ENCODE measurements at places on chromosomes 2 and 18.

DNA sequence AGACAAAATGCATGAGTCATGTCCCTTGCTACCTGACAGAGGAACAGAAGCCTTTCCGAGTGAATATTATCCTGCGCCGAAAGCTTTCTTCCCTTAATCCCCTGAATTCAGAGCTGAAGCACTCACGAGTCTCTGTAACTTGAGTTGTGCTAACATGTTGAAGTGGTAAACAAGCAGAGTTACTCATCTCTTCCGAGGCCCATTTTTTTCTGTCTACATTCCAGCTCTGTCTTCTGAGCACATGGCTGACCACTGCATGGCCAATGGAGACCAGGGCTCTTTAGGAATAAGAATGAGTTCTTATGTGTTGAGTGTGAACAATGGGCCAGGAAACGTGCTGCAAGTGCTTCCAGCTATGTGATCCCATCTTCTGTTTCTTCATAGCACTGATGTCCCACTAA is 73.1 kb upstream of the PID1 start:
- DNase-seq, result no peak

DNA sequence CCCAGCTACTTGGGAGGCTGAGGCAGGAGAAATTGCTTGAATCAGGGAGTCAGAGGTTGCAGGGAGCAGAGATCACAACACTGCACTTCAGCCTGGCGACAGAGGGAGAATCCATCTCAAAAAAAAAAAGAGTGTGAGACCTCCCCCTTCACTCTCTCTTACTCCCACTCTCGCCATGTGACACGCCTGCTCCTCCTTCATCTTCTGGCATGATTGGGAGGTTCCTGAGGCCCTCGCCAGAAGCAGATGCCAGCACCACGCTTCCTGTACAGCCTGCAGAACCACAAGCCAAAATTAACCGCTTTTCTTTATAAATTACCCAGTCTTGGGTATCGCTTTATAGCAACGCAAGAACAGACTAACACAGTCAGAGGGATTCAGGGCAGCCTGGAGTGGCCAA is 66.3 kb upstream of the CREB1 start:
- no peak for DNase-seq

DNA sequence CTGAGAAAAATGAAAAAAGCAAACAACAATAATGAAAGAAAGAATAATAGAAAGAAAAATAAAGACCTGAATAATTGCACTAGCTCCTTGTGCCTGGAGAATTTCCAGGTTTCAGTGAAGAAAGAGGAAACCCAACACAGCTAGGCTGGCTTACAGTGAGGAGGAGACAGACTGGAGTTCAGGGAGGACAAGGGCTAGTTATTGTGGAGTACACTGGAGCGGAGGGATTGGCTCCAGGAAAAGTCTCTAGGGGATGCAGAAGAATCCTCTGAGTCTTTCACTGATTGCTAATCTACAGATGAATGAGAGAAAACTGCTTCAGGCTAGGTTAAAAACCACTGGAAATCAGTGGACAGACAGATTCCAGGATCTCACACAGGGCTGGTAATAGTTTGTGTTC is 163.6 kb upstream of the RBMS1 start:
- DNase-seq, result no peak

DNA sequence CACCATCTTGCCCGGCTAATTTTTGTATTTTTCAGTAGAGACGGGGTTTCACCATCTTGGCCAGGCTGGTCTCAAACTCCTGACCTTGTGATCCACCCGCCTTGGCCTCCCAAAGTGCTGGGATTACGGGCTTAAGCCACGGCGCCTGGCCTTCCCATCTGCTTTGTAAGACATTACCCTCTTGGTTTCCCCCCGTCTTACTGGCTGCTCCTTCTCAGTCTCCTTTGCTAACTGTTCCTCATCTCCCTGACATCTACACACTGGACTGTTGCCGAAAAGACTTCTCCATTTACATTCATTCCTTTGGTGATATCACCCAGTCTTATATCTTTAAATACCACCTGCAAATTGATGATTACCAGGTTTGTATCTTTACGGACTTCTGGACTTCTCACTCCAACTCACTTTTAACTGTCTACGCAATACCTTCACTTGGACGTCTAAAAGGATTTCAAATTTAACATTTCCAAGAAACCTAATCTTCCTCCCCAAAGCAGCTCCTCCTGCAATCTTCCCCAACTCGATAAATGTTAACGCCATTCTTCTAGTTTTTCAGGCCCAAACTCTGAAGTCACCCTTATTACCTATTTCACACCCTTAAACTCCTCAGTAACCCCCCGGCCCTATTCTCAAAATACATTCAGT is 37.9 kb downstream of the YES1 start:
- DNase-seq, result no peak

- DNase-seq, result no peak
These were observed 34.0 kb downstream of the UXS1 start for GRCh38 chr2:106159866-106160785.

DNA sequence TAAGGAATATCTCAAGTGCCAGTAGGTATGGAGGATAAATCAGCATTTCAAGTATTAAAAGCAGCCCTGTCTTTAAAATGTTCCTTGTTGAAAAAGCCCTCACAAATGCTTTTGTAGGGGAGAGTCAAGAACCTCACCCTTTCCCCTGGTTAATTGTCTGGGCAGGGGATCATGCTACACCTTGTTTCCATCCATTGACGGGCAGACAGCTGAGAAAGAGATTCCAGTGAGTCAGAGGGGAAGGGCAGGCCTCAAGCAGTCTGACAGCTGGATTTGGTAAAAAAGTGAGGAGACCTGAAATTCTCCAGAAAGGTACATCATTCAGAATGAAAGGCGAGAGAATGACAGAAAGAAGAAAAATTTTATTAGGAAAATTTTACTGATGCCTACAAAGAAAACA is 203.2 kb upstream of the CYP26B1 start:
- no peak for DNase-seq

GRCh38 chr2:122683018-122683417 is 927.6 kb downstream of the TSN start:
- DNase-seq, result no peak

- no peak for DNase-seq
These were observed 258.3 kb downstream of the HAUS1 start for GRCh38 chr18:46362533-46362932.

DNA sequence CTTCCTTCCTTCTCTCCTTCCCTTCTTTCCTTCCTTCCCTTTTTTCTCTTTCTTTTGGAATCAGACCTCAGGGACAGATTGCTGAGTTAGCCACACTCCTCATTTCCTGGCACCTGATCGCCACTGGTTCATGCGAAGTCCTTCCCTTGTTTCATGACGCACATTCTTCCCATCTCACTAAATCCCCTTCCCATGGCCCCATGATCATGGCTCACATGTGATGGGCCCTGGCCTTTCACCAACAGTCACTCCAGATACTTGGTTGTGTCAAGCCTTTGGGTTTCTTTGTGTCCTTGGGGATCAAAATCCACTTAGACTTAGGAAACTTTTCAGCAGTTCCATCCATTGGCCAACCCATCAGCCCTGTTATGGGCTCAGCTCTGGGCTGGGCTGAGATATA is 23.8 kb upstream of the ASPRV1 start:
- DNase-seq, result no peak

GRCh38 chr2:68390586-68390985 is 25.5 kb downstream of the PLEK start:
- DNase-seq, result no peak

- DNase-seq, result no peak
These were observed 193.0 kb downstream of the ACKR3 start for GRCh38 chr2:236762628-236763027.

DNA sequence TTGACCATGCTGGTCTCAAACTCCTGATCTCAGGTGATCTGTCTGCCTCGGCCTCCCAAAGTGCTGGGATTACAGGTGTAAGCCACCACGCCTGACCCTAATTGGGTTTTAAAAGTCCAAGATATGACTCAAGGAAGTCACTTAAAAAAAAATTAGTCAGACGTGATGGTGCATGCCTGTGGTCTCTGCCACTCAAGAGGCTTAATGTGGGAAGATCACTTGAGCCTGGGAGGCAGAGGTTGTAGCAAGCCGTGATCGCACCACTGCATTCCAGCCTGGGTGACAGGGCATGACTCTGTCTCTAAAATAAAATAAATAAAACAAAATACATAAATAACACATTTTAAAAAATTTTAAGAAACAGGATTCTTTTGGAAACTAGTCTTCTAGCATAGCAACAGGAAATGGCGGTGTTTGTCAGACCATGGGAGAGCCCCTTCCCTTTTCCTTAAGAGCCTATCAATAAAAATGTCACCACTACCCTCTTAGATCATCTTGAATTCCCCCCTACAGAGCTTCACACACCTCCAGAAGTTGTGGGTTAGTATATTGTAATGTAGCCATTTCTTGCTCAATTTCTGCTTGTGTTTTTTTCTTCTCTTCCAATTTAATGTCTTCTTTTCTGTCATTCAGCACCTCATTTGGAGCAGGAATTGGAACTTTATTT is 20.1 kb downstream of the SFT2D3 start:
- no peak for DNase-seq

DNA sequence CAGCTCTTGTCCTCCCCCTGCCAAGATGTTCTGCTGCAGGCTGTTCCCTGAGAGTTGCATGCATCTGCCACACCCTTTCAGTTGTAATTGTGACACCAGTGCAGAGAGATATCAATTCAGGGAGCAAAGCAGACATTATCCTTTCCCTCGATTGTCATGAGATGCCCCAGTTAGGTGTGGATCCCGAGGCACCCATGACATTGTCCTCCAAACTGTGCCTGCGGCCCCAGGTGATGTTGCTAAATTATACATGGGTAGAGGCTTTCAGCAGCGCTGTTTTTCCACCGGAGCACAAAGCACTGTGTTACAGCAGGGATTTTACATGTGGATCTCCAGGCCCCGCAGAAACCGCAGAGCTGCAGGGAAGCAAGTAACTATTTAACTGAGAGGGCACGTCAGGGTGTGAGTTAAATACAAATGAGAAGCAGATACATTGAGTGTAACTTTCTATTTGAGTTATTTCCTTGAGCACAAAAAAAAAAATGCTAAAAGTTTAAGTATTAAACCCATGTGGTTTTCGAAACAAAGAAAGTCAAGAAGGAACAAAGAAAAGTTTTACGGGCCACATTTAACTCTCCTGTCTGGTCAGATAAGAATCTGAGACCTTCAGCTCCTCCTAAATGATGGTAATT is 90.3 kb upstream of the BCL2L11 start:
- no peak for DNase-seq

DNA sequence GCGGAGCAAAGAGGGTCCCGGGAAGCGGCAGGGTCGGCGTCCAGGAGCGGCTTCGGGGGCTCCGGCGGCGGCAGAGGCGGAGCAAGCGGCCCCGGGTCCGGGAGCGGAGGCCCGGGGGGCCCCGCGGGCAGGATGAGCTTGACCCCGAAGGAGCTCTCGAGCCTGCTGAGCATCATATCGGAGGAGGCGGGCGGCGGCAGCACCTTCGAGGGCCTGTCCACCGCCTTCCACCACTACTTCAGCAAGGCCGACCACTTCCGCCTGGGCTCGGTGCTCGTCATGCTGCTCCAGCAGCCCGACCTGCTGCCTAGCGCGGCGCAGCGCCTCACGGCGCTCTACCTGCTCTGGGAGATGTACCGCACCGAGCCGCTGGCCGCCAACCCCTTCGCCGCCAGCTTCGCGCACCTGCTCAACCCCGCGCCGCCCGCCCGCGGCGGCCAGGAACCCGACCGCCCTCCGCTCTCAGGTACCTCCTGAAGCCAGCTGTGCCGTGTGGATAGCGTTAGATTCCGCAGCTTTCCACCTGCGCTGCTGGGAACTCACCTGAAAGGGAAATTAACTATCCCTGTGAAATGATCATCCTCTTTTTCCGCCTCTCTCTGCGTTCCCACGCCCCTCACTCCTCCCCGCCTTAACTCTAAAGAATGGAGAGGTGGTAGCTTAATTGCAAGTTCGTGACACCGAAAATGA is 472 bp downstream of the CNOT11 start:
- DNase-seq, result peak; percentile 64

DNA sequence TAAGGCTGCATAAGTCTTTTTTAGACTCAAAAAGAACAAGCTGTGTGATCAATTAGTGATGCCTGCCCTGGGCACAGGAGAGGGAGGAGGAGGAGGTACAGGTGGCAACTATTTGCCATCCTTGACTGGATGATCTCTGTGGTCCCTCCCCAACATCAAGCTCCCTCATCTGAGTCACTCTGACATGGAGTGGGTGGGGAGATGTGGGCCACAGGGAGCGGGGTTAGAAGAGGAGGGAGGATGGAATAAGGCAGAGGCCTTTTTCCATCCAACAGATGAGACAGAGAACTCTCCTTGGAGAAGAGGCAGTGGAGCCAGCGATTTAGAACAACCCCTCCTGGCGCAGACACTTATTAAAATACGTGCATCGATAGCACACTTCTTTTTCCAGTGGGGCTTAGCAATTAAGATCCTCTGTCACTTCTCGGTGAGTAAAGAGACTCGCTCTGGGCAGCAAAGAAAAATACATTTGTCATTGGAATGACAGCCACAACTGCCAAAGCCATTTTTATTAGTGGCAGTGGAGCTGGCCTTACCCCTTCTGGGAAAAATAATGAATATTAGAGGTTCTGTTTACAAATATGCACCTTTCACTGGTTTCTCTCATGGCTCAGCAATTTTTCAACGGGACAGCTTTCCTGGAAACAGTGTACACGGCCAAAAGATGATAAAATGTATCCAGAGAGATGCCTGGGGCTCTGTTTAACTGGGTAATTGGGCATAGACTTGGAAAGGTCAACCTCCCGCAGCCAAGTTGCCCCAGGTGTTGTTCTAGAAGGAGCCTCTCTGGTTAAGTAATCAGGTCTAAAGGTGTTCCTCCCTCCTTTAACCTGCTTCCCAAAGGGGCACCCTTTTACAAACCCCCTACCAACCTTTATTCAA is 238.4 kb upstream of the CXCR4 start:
- no peak for DNase-seq

- DNase-seq, result no peak
These were observed 46.7 kb downstream of the PXDN start for GRCh38 chr2:1697601-1698000.

DNA sequence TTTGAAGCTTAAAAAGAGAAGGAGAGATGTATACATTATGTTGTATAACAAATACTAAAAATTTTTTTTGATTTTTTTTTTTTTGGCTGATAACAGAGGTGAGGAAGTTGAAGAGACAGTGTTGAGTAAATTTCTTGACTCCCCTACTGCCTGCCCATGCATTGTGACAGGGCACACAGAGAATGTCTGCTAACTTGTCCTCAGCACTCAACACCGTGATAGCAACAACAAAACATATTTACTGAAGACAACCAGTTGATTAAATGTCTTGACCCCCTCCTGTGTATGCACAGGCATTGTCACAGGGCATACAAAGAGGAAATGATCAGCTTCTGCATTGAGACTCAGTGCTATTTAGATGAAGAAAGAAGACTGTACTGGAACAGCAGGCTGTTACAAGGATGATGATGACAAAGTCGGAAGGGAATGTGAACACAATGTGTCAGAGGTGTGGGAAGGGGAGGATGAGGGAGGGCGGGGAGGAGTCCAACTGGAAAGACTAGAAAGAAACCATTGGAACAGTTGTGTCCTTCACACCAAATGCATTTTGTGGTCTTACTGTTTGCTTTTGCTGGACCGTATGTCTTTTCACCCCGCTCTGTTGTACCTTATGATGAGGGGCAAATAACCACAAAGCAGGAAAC is 89.5 kb downstream of the CERS6 start:
- no peak for DNase-seq

Measured in germinal center (tissue), 1 donor.